ENCODE measurements at places on chromosomes 1 and 21.

GRCh38 chr1:230503726-230504125 lies 77.6 kb upstream of the PGBD5 start:
- DNase-seq = no peak

GRCh38 chr21:24310788-24311187 lies 1296.5 kb downstream of the MRPL39 start:
- DNase-seq = no peak

- DNase-seq = no peak
These were observed 5.0 kb downstream of the TRIT1 start for GRCh38 chr1:39877980-39878956.

GRCh38 chr1:227798078-227798802 lies 17.2 kb upstream of the PRSS38 start:
- no peak for DNase-seq

GRCh38 chr1:52727114-52727586 lies 897 bp downstream of the ZYG11B start:
- peak; percentile 44 for DNase-seq

DNA sequence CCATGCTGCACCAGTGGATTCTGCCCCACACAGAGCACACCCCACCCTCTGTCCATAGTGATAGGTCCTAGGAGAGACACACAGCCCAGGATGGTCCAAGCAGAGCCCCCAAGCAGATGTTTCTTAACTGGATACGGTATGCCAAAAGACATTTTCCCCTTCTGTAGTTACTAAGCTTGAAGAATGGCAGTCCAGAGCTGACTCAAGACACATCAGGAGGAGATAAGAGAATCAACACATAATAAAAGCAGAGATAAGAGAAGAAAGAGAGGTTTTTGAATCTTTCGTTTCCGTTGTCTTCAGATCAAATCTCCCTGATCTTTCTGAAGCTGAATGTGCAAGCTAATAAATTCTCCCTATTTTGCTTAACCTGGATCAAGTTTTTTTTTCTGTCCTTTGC lies 21.8 kb upstream of the CASQ2 start:
- DNase-seq = no peak

DNA sequence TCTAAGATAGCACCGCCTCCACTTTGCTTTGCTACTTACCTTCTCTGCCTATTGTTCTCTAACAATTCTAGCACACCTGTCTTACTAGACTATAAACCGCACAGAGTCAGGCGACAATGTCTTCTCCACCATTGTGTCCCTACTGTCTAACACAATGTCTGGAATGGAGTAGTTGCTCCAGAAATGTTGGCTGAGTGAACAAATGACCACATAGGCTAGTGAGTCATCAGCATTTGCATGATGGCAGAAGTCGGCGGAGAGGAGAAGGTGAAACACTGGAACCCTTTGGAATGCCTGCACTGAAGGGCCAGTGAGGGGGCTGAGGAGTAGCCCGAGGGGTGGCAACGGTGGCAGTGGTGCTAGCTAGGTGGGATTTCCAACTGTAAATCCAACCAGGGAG lies 14.0 kb upstream of the PABPC4 start:
- DNase-seq = no peak

- no peak for DNase-seq
These were observed 26.2 kb upstream of the SLAMF1 start for GRCh38 chr1:160672789-160673695.

- DNase-seq = peak; percentile 91
These were observed 229.6 kb downstream of the HHAT start for GRCh38 chr1:210558302-210558701.

DNA sequence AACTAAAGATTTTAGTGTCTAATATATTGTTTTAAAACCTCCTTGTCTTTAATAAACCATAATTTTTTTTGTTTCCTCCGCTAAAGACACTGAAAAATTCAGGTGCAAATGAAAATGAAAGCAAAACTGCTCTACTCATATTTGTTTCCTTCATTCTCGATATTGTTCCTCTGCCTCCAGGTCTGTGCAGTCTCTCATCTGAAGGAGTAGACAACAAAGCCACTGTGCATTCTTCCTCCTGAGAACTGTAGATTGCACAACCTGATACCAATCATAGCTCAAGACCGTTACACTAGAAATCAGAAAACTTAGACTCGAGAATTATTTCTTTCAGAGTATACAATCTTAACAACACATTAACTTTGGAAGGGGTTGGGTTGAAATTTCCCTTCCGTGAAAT lies 373.1 kb upstream of the CXADR start:
- peak; percentile 18 for DNase-seq

DNA sequence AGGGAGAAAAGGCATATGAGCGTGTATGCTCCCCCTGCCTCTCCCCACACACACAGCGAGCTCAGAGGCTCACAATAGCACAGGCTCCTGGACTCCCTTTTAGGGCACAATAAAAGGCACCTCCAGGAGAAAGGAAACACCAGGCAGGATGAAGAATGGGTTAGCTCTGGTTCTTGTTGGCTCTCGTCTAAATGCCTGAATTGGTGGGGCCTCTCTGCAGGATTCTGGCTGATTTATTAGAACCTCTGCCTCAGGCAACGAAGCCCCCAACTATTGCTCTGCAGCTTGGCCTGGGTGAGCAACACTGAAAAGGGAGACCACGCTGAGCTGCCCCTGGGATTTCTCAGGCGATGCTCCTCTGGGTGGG lies 590.9 kb upstream of the PLXNA2 start:
- no peak for DNase-seq

DNA sequence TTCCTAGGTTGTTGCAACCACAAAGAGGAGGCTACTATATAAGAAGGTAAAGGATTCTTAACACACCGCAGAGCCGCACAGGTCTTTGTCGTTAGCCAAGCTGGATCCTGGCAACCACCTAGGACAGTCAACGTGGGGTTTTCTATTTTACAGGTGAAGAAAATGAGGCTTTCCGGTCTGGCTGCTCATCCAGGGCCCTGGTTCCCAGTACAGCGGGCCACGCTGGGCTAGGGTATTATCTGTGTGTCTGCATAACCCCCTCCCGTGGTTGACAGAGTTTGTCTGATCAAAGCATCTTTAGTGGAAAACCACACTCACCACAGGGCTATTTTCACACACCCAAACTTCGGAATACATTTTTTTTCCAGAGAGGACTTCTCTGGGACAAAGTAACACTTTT lies 39.0 kb upstream of the PDE9A start:
- DNase-seq = peak; percentile 78

GRCh38 chr1:41447995-41448770 lies 36.3 kb downstream of the EDN2 start:
- no peak for DNase-seq

DNA sequence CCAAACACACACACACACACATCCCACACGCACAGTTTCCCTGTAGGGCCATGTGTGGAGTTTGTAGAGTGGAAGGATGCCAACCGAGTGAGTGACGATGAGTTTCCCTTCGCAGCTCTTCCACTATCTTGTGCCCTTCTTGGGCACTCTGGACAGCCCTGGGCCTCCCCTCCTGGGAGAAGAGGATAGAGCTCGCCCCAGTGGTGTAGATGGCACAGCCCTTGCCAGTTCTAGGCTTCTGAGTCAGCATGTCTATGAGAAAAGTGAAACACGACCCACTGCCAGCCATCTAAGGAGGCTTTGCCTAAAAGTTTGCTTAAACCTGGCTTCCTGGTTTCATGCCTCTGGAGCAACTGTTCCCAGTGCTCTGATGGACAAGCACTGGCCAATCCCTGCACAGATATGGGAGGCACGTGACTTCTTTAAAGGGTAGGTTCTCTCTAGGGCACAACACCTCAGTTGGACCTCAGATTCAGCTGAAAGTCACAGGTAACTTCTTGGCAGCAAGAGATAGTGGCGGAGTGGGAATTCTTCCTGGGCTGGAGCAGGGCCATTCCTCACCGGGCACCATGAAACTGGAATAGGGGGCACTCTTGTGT lies 195.9 kb upstream of the GALNT2 start:
- DNase-seq = no peak

DNA sequence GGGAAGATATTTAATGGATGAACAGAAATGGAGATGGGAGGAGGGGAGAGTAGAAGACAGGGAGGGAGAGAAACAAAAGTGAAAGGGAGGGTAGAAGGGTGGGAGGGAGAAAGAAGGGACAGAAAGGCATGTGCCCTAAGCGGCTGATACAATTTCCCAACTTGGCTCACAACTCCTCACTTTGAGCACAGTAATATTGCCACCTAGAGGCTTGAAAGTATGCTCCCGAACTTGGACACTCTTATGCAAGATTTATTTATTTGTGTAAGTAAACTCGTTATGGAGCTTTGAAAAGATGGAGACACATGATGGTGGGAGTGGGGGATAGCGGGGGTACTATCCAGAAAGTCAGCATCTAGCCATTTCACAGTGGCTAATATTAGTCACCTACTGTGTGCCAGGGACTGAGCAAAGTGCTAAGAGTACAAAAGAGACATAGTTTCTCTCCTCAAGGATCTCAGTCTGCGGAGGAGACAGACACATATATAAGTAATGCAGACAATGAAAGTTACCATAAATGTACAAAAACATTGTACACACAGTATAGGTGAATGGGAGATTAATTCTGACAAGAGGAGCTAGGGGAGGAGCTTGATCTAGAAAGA lies 189.7 kb downstream of the SEC16B start:
- peak; percentile 42 for DNase-seq

- DNase-seq = no peak
These were observed 13.9 kb downstream of the RPS6KA1 start for GRCh38 chr1:26543462-26543861.

GRCh38 chr1:93579891-93580290 lies 101.7 kb downstream of the BCAR3 start:
- DNase-seq = no peak

DNA sequence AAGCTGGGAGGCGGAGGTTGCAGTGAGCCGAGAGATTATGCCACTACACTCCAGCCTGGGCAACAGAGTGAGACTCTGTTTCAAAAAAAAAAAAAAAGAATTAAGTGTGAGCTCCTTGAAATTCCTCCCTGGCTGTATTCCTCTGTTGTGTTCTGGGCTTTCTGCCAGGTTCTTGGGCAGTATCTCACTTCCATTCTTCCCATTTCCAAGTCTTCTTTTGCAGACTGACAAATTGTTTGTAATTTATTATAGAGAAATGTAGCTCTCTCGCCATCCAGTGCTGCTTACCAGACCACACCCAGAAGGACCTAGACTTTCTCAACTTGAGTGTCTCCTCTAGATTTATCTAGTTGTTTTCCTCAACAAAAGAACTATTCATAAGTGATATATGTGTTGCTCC lies 105.0 kb upstream of the ADGRL2 start:
- no peak for DNase-seq

DNA sequence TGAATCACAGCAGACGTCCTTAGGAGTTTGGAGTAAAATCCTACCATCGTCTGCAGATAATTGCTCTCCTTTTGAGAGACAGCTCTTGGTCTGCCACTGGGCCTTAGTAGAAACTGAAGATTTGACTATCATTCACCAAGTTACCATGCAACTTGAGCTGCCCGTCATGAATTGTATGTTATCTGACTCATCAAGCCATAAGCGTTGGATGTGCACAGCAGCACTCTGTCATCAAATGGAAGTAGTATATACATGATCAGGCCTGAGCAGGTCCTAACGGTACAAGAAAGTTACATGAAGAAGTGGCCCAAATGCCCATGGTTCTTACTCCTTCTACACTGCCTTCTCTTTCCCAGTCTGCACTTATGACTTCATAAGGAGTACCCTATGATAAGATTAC lies 317.8 kb downstream of the GPATCH2 start:
- no peak for DNase-seq

- no peak for DNase-seq
These were observed 4.9 kb downstream of the WNT9A start for GRCh38 chr1:227942716-227943261.

GRCh38 chr21:46286648-46287002 lies 483 bp downstream of the YBEY start:
- DNase-seq = no peak

DNA sequence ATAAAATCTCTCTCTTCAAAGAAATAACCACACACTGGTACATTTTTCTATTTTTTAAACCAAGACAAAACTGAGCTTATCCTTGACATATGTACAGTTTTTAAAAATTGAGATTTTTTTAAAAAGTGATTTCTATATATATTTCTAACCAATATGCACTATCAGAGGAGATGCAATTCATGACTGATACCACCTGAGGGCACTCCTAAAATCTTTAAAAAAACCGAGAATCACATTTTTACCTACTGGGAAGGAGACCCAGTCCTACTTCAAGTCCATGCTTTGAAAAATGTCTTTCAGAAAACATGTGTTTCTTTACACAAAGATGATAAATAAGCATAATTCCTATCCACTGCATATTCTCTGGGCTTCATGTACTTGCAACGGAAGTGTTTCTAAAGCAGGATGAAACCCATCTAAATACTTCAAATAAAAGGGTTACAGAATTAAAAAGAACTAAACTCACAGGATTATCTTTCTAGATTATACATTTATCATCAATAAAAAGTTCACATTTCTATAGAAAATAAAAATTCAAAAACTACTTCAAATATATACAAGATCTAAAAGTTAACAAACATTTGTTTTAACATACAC lies 98.6 kb downstream of the ENAH start:
- DNase-seq = peak; percentile 63

GRCh38 chr21:34965200-34966174 lies 83.6 kb downstream of the RUNX1 start:
- peak; percentile 39 for DNase-seq

- peak; percentile 72 for DNase-seq
These were observed at the start of gene TMOD4 for GRCh38 chr1:151175863-151176262. Gene TMOD4, minus strand, starts transcription at chr1:151175981. Its CDS starts 1,106 bp downstream, at chr1:151174875.

GRCh38 chr1:226520640-226521355 lies 27.8 kb upstream of the STUM start:
- DNase-seq = no peak

- no peak for DNase-seq
These were observed 30.5 kb upstream of the SRSF10 start for GRCh38 chr1:24010650-24011049.

- DNase-seq = no peak
These were observed 70.4 kb downstream of the PLXNA2 start for GRCh38 chr1:208173749-208174148.

DNA sequence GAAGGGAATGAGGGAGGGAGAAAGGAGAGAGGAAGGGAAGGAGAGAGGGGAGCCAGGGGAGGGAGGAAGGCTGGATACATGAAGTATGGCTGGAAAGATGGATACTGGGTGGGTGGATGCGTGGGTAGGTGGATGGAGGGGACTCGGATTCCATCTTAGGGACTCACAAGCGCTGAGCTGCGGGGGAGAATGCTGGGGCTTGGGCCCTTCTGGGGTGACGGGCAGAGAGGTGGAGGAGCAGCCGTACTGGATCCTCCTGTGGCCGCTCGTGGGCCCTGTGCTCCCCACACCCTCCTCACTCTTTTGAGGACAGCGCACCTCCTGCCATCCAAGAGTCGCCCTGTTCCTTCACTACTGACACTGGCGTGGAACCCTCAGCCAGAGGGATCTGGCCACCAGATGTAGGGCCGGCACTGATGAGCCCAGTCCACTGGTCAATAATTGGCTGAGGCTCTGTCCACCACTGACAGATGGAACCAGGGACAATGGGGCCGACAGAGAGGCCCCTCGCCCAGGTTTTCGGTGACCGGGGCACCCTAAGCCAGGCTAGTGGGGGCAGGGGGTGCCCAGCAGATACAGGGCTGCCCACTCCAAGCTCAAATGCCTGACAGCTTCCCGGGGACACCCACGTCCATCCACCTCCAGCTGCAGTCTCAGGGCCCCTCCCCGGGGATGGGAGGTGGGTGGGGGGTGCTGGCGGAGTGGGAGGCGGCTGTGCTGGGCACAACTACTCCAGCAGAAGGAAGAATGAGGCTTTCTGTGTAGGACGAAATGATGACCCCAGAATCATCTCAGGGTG lies 4.4 kb upstream of the ACTRT2 start:
- DNase-seq = no peak
